AG08395 (cell line): ENCODE measurements at places on chromosomes 1 and 21.
A peak's percentile ranks its signal among the peaks of the same experiment; 100 is the strongest.

GRCh38 chr1:19769211-19769932 lies 30.3 kb downstream of the TMCO4 start:
- no peak for DNase-seq

DNA sequence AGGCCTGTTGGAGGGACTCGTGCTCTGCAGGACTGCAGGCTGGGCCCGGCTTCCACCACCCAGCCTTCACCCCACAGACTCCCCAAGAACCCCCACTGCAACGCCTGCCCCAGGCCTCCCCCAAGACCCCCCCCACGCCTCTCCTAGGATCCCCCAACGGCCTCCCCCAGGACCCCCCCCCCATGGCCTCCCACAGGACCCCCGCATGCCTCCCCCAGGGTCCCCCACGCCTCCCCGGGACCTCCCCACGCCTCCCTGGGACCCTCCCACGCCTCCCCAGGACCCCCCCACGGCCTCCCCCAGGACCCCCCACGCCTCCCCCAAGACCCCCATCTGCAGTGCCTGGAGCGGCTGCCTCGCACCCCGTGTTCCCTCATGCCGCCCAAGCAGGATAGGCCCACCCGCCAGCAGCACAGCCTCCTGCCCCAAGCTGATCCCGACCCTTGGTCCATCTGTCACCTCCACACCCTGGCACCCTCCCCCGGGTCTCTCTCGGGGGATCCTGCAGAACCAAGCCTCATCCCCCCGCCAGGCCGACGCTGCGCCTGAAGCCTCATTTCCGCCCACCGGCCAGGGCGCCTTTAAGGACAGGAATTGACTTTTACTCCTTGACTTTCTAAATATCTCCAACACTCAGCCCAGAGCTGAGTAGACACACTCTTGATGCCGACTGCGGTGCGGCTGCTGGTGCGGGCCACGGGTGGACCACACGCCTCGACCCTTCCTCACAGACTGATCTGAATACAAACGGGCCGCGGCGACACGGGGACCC lies 14.1 kb upstream of the RNF223 start:
- DNase-seq = no peak

GRCh38 chr1:47449822-47450552 lies 12.1 kb downstream of the FOXD2 start:
- peak; percentile 33 for DNase-seq

- DNase-seq = no peak
These were observed 3.9 kb downstream of the POFUT2 start for GRCh38 chr21:45283611-45284455.

- DNase-seq = no peak
These were observed 9.3 kb downstream of the OR2AJ1 start for GRCh38 chr1:247933989-247934388.

DNA sequence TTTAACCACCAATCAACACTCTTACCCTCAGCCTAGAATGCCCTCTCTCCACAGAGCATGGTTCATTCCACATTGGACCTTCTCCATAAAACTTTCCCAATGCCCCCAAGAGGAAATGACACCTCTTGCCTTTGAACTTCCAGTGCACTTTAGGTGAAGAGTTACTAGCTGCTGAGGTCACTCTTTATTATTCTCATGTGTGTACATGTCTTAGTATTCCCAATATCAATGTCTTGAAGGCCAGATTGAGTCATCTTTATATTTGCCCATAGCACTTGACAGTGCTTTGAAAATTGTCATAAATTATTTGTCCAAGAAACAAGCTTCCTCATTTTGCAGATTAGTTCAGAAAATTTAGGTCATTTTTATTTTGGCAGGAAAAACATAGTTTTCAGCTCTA lies 8.1 kb upstream of the DNASE2B start:
- no peak for DNase-seq

DNA sequence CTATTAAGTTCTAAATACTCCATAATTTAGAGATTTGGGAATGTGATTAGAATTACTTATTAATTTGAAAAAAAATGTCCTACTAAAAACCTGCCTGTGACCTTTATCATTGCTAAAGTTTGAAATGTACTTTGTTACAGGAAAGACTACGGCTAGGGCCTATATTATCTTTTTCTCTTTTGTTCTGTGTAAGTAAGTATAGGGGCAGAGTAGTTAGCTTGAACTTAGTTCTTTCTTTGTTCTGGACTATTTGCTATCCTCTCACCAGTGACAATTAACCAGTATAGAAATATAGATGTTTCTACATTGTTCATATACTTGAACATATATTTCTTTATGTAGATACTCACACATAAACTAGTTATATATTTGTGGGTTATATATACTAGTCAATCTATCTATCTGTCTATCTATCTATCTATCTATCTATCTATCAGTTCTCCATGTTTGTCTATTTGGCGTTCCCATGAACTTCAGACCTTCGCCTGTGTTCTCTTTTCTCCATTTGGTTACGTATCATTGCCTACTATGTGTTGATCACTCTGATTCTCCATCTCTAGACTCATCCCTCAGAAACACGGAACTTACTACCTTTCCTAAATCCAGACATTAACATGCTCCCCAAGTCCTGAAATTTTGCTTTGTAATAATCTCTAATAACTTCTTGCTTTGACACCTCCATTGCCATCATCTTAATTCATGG lies 3.3 kb downstream of the PTPRC start:
- no peak for DNase-seq

DNA sequence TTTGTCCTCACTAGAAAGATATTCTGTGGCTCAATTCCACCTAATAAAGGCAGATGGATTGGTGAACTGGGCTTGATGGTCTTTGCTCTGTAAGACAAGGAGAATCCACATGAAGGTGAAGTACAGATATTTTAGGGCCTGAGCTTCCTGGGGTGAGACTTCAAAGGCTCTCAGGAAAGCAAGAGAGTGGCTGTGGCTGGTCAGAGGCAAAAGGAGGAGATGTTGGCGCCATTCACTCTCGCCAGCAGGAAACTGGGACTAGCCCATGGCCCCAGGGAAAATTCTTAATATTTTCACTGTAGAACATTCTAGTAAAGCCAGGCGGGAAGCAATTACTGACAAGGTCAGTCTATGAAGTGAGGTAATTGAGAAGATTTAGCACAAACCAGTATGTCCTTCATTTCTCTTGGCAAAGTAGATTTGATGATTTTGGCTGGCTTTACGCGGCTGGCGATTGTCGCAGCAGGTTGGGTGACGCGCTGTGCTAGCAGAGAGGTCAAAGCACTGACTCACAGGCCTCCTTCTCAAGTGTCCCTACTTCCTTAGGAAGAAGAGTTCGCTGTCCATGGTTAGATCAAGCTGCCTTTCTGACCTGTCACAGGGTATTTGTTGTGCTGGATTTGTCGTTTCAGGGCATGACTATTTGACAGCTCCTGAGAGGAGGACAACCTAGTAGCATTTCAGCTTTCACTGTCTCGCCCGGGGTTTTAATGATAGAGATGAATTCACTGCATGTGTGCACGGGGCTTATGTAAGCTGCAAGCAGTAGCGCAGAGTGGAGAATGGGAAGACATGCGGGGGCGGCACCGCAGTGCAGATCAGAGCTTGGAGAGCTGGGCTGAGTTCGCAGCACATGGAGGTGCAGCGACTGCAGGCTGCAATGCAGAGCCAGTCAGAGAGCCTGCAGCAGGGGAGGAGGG lies 32.7 kb downstream of the XCL1 start:
- DNase-seq = peak; percentile 33
